ENCODE measurements at places on chromosomes 13 and 19.

DNA sequence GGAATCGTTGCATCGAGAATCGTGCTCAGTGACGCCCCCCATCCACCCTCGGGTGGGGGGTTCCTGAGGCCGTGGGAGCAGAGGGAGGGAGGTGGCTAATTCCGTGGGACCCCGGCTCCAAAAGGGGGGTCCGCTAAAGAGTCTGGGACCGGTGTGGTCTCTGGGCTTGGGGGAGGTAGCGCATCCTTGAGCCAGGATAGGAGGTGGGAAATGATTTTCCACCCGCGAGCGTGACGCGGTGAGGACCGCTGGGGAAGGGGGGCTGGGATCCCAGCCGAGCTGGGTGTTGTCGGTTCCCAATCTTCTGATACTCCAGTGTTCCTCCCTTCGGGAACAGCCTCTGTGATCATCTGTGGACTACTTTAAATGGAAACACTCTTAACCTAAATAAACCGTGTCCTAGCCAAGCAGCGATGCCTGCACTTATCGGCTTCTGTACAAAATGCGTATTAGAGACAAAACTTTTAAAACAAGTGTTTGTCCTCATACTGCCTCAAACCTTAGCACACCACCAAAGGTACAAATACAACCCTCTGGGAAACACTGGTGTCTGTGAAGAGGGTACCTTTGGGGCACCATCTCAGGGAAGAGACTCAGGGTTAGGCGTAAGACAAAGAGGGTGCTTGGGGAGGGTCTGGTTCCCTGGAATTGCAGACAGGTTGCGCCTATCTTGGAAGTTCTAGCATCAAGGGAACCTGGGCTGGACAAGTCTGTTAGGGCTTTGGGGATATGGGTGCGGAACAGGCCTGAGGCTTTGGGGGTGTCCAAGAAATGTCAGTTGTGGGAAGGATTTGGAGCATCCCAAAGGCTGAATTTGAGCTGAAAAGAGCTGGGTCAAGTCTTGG, 16.0 kb downstream of the KCNC3 start:
- no peak for DNase-seq

DNA sequence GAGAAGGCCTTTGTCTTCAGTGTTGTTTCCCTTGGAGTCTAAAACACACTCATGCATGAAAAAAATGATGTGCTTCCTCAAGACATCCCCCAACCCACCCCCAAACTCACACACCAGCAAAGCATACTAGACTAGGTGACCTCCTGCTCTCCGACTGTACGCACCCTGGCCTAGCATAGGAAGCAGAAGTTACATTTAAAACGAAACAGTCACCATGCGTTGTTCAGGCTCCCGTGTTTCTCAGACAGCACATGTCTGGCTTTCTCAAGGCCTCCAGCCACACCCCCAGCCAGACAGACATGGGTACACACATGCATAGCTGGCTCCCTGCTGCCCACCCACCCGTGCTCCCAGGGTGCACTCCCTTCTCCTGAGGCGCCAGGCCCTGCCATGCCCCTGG, 28.7 kb upstream of the C1QTNF9 start:
- peak; percentile 56 for DNase-seq

GRCh38 chr19:48102870-48103751, 7.5 kb downstream of the PLA2G4C start:
- DNase-seq: no peak

DNA sequence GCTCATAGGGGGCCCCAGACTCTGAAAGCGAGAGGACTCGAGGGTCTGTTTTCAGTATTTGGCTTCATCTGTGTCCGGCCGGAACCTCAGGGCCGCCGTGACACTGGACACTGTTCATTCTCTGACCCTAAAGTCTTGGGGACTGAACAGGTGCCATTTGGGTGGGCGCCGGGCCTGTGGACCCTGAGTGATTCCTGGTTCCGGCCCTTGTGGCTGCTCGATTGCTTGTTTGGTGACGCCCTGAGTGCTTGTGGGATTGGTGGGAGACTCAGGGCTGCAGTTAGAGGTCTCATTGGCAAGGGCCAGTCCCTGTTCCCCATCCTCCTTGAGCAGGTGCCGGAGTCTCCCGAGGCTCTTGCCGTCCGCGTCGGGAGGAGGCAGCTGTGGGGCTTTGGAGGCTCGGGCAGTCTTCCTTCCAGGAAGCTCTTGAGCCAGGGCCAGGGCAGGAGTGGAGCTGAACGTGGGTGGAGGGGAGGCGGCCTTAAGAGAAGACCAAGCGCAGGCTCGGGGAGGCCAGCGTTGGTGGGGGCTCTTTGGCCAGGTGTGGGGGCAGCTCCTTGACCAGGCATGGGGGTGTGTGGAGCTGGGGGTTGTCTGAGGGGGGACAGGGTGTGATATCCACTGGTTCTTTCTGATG, 4.7 kb downstream of the PTBP1 start:
- DNase-seq: no peak

GRCh38 chr13:33227927-33228647, 57.5 kb downstream of the STARD13 start:
- no peak for DNase-seq
